ENCODE measurements at places on chromosomes 3 and 15. TPM values are rescaled to one million over a fixed set of nuclear protein-coding genes. Genes with fewer than 3 reads are reported as not detected.

STOML1 gene
- 26.8 TPM for total RNA-seq

SLC9C1 gene
- 1.7 TPM for total RNA-seq

PLCH1 gene
- 1.3 TPM for total RNA-seq

P2RY1 gene
- 9.5 TPM for total RNA-seq

CFAP100 gene
- not detected for total RNA-seq

CNTN4 gene
- 2.6 TPM for total RNA-seq

CACNA2D2 gene
- 1.6 TPM for total RNA-seq

HEXA gene
- total RNA-seq, result 58.7 TPM

CPNE9 gene
- not detected for total RNA-seq

RBMS3 gene
- total RNA-seq, result 25.3 TPM

EAF2 gene
- total RNA-seq, result 2.6 TPM

KLHL25 gene
- 4.1 TPM for total RNA-seq

- DNase-seq, result no peak
These were observed 65.1 kb downstream of the CD200R1L start for GRCh38 chr3:112781599-112781998.

DNA sequence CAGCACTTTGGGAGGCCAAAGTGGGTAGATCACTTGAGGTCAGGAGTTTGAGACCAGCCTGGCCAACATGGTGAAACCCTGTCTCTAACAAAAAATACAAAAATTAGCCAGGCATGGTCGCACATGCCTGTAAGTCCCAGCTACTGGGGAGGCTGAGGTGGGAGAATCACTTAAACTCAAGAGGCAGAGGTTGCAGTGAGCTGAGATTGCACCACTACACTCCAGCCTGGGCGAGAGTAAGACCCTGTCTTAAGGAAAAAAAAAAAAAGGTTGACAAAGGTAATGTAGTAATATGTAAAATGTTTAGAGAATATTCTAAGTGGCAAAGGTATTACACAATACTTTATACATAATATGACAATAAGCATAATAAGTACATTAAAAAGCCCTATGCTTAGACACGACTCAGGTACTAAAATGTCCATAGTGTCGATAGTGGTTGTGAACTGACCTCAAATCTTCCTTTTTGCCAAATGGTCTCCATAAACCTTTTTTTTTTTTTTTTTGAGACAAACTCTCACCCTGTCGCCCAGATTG lies 16.5 kb downstream of the RPN1 start:
- DNase-seq, result no peak

DNA sequence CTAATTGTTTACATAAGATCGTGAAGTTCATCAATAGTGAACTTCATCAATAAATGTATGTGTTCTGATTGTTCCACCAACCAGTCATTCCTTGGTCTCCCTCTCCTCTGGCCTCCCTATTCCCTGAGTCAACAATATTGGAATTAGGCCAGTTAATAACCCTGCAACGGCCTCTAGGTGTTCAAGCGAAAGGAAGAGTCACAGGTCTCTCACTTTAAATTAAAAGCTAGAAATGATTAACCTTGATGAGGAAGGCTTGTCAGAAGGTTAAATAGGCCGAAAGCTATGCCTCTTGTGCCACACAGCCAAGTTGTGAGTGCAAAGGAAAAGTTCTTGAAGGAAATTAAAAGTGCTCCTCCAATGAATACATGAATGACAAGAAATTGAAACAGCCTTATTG lies 89.4 kb upstream of the ACKR4 start:
- no peak for DNase-seq

DNA sequence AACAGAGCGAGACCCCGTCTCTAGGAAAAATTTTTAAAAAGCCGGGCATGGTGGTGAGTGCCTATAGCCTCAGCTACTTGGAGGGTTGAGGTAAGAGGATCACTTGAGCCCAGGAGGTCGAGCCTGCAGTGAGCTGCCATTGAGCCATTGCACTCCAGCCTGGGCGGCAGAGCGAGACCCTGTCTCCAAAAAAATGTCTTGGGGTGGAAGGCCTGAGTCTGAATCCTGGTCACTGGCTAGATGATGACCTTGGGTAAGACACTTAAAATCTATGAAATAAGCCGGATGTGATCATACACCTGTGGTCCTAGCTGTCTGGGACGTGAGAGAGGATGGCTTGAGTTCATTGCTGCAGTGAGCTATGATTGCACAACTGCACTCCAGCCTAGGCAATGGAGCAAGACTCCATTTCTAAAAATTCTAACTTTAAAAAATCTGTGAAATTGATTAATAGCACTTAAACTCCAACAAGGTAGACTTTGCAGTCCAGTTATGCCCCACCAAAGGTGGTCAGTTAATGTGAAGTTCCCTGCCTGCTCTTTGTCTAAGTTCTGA lies 157.3 kb upstream of the UMPS start:
- no peak for DNase-seq

GRCh38 chr3:136626493-136626892 lies 125.7 kb downstream of the STAG1 start:
- no peak for DNase-seq

DNA sequence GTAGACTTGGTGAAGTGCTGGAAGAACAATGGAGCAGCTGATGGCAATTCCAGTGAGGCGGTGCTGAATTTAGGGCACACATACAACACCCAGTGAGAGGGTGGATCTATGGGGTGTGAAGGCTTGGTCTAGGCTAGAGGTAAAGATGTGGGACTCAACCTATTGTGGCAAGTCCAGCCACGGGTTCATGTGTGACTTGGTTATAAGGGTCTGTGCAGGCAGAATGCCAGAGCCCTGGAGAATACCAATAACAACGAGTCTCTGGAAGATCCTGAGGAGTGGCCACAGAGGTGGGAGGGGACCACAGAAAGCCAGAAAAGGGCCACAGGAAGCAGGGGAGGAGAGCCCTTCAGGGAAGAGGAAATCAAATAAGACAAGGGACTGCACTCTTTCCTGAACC lies 55.0 kb downstream of the VGLL4 start:
- DNase-seq, result no peak

- DNase-seq, result no peak
These were observed 61.7 kb downstream of the TFDP2 start for GRCh38 chr3:142087676-142088075.

DNA sequence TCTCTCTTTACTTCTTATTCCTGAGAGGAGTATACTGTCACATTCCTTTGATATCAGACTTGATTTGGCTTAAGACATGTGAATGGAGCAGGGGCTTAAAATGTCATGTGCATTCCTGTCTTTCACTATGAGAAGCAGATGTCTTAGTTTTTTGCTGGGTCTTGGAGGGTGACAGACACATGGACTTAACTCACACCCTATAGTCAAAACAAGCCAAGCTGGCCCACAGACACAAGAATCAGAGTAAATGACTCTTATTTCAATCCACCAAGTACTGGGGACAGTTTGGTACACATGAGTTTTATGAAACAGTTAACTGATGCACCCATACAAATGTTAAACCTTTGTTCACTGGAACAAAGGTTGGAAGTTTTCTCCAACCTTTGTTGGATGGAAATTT lies 1024.1 kb upstream of the CFAP20DC start:
- no peak for DNase-seq

GRCh38 chr15:60328852-60329443 lies 68.8 kb downstream of the ANXA2 start:
- no peak for DNase-seq

DNA sequence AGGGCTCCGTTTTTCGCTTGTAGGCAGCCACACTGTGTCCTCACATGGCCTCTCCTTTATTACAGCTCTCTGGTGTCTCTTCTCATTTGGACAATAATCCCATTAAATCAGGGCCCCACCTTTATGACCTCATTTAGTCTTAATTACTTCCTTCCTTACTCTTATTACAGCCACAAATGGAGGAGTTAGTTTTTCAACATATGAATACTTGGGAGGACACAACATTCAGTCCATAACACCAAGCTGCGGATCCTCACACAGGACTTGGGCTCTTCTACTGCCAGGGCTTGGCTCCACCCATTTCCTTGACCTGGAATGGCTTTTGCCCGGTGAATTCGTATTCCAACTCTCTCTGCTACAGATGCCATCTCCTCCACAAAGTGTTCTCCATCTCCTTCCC lies 74.3 kb upstream of the SLC7A14 start:
- DNase-seq, result no peak

- no peak for DNase-seq
These were observed 172.6 kb upstream of the PDZRN3 start for GRCh38 chr3:73797311-73797710.

DNA sequence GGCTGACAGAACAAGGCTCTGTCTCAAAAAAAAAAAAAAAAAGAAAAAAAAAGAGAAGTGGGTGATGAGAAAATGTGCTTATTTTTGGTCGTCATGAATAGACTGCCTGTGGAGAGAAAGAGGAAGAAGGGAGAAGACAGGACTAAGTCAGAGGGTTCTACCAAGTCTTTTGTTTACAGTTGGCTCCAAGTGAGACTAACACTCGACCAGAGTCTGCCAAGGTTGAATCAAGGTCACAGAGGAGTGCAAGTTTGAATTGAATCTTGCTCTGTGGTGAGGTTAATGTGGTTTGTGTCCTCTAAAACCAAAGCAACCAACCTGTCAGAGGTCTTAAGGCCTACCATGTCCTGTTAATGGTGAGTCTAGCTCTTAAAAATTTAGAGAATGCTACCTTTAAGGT lies 334.1 kb upstream of the GRM7 start:
- no peak for DNase-seq

DNA sequence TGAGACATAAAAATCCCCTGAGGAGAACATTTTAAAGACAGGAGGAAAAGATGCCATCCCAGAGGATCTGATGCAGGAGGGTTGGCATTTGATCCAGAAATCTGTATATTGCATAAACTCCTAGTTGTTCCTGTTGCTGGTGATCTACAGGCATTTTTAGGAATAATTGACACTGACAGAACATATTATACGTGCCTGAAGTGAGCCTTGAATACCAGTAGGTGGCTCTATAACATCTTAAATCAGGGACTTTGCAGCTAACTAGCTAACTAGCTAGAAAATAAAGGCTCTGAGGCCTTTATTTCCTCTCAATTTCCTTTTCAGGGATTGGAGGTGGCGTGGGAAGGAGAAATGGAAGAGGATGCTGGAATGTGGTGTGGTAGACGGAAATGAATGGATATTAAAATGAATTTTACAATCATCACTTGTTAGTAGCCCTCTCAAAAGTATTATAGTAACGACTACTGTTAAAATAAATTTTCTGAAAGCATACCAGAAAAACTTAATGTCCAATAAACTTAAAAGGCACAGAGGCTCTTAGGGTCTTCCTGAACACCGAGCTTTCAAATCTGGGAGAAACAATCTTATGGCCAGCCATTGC lies 73.8 kb upstream of the ZBED2 start:
- DNase-seq, result no peak

DNA sequence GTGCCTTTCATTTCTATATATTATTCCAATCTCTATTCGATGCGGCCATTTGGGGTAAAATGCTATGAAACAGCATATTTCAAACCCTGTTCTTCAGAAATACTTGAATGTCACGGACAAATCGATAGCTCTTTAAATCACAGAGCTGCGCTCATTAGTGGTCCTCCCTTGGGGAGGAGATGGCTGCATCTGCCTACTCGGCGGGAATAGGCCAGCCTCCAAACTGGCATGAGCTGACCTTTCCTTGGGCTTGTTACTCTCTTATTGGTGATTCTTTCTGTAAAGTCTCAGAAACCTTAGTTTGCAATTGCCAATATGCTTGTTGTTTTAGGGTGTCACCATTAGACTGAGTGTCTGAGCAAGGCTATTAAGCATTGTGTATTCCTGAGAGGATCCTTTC lies 120.9 kb downstream of the BDH1 start:
- DNase-seq, result no peak

- DNase-seq, result no peak
These were observed 51.5 kb downstream of the EOMES start for GRCh38 chr3:27670619-27671018.

- no peak for DNase-seq
These were observed 207.2 kb upstream of the NAALADL2 start for GRCh38 chr3:174651951-174652350.

DNA sequence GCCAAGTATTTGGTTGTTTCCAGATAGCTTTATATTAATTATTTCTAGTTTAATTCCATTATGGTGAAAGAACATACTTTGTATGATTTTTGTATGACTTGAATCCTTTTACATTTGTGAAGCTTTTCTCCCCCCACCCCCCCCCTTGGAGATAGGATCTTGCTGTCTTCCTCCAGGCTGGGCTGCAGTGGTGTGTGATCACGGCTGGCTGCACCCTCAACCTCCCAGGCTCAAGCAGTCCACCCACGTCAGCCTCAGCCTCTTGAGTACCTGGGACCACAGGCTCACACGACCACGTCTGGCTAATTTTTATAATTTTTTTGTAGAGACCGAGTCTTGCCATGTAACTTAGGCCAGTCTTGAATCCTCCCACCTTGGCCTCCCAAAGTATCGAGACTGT lies 29.5 kb downstream of the ARL8B start:
- DNase-seq, result no peak

- no peak for DNase-seq
These were observed 80.5 kb upstream of the OSBPL11 start for GRCh38 chr3:125675791-125676190.

DNA sequence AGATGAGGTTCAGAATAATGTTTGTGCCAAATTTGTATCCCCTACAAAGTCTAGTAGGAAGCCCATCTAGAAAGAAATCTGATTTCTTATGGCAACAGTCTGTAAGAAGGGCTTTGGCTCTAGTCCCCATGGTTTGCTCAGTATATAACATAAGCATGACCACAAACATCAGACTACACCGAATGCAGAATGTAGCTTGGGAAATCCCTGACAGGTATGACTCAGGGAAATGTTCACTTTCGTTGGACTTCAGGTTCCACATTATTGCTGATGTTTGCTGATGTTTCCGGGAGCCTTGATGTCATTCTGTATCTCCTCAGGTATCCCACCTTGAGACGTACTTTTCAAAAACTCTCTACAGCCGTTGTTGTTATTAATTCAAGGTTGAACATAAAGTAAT lies 304.4 kb upstream of the TGFBR2 start:
- DNase-seq, result no peak

GRCh38 chr15:31517711-31518110 lies 191.1 kb downstream of the KLF13 start:
- no peak for DNase-seq
